ENCODE measurements at places on chromosomes 7 and 10.

- peak; percentile 88 for DNase-seq
Measured at GRCh38 chr7:90211391-90212148, at the start of gene STEAP2. STEAP2 (plus strand) TSS chr7:90211740; CDS start chr7:90225083, 13,343 bp downstream.

- DNase-seq = no peak
Measured at GRCh38 chr7:15043931-15044330, 141.4 kb upstream of the DGKB start.

DNA sequence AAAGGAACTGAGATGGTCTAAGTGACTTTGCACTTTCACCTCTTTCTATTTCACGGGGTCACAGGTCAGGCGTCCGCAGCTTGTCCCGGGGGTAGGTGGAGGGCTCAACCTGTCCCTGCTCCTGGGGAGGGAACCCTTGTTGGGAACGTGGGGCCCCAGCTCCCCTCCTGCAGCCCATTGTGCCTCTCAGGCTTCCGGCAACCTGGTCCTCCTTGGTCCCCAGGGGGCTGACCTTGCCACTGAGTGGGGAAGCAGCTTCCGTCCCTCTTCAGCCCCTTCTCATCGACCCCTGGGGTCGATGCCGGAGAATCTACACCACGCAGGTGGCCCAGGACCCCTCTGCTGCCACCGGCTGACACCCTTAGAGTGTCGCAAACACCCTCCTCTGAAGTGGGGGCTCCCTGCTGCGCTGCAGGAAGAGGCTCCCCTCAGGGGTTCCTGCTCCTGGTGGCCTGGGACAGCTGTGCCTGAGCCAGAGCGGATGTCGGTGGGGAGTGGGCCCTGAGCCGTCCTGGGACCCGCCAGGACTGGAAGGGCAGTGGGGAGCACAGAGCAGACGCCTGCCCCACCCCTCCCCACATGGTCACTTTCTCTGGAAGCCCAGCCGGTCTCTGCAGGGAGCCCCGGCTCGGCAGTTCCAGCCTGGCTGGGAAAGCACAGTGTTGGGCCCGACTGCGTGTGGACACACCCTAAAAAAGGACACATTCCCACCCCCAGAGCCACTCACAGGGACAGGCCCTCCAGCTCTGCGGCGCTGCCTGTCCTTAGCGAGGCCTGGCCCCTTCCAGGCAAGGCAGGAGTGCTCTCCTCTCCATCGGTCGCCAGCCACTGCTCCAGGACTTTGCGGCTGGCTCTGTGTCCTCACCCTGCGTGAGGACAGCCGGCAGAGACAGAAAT is 357.5 kb upstream of the SHH start:
- no peak for DNase-seq

DNA sequence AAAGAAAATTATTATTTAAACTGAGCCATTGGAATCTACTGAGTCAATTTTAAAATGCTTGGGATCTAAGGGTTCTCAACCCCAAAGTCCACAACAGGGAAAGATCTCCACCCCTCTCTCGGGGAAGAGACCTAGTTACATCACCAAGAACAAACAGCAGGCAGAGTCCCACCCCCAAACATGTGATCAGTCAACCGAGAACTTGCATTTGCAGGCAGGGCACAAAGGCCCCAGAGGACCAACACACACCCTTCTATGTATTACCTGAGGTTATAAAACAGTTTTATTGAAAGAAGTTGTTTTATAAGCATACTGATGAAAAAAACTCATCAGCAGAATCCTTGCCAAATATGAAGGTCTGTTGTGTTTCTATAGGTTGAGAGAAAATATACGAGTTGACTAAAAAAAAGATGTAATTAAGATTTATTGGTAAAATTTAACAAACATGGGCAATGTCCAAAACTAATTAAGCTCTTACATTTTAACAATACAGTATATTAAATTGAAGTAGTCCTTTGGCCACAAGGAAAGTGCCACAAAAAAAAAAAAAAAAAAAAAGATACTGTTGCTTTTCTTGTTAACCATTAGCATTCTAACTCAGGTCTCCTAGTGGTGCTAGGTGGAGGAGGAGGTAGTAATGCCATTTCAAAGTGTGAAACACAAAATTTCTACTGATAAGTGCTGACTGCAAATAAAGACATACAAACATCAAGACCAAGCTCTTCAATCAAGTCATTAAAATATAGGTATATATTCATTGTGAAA is 975 bp upstream of the USP54 start:
- DNase-seq = peak; percentile 37

- no peak for DNase-seq
Measured at GRCh38 chr7:55109404-55110167, 90.8 kb downstream of the EGFR start.

- DNase-seq = no peak
Measured at GRCh38 chr10:97748116-97748515, 11.2 kb downstream of the ZFYVE27 start.

GRCh38 chr7:506391-506831 is 13.2 kb downstream of the PDGFA start:
- DNase-seq = no peak

DNA sequence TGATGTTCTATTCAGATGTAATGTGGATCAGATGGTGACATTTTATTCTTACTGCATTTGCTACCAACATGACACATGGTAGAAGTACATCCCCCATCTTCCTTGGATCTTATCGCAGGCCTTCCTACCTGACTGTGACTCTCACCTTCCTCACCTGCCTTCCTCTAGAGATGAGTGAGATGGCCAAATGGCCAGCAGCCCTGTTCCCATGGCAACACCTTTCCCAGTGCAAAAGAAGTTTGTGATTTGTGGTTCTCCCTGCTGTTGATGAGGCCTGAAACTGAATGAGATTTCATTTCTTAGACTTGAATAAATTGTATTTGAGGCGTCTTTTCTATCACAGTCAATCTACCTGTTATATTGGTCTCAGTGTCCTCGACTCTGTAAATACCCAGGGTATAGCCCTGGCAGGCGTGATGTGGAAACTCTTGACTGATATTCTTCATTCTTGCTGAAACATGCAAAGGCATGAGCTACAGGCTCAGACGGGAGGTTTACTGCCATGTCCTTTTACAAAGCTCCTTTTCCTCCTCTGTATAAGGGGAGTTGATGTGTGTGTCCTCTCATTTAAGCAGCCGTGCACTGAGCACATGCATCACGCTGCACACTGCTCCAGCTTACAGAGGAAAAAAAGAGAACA is 440.7 kb upstream of the AKR1E2 start:
- no peak for DNase-seq

DNA sequence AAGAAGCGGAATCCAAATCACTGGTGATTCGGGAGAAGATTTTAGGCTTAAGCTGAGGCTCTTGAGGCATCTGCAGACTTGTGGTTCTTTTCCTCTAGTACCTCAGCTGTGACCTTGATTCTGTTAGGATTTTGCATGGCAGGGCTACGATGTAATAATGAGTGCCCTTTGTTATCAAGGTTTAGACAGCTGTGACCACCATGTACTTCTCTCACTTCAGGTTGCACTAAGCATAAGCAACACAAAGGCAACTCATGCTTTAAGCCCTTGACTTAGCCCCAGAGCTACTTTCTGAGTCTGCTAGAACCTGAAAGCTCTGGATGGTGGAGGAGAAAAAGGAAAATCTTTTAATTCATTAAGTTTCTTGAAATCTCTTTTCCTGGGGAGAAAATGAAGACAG is 1052.3 kb upstream of the PHF14 start:
- DNase-seq = no peak

GRCh38 chr10:58755340-58755610 is 242.6 kb downstream of the BICC1 start:
- no peak for DNase-seq

DNA sequence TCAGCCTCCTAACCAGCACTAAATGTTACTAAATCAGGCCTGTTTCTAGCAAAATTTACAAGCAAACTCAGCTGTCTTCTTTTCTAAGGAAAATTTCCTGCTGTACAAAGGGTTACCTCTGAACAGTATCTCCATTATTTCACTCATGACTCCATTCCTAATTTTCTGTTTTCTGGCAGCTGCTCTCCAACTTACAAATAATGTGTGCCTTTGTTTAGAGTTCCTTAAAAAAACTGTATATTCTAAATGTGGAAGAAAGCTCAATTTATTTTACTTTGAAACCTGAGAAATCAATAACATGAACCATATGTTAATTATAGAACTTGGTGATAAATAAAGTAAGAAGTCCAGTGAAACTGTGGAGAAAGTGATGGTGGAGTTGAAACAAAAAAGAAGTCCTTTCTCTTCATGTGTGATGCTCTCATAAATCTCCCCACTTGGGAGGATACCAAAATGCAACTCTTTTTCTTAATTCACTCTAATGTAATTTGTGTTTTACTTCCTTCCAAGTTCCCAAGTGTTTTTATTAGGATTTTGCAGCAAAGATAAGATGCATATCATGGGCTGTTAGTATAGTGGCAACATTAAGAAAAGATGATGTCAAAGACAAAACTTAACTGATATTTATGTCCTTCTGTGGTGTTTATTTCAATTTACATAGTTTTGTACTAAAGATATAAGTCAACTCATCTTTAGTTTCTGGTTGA is 74.8 kb downstream of the CDK6 start:
- DNase-seq = no peak

- no peak for DNase-seq
Measured at GRCh38 chr7:44772867-44773266, 23.6 kb upstream of the PPIA start.

DNA sequence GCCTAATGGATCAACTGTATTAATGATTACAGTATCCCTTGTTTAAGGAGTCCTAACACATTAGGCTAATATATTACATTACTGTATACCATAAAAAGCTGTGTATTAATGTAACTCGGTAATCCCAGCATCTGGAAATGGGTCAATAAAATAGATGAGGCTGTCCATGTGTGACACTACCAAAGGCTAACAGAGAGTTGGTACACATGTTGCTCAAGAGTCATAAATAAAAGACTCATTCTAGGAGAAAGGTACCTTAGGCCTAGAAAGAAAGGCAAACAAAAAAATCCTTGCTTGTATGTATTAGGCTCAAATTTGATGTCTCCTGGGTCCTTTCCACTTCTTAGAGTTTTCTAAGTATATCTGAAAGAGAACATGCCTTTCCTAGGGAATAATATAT is 14.6 kb downstream of the MCMBP start:
- no peak for DNase-seq

DNA sequence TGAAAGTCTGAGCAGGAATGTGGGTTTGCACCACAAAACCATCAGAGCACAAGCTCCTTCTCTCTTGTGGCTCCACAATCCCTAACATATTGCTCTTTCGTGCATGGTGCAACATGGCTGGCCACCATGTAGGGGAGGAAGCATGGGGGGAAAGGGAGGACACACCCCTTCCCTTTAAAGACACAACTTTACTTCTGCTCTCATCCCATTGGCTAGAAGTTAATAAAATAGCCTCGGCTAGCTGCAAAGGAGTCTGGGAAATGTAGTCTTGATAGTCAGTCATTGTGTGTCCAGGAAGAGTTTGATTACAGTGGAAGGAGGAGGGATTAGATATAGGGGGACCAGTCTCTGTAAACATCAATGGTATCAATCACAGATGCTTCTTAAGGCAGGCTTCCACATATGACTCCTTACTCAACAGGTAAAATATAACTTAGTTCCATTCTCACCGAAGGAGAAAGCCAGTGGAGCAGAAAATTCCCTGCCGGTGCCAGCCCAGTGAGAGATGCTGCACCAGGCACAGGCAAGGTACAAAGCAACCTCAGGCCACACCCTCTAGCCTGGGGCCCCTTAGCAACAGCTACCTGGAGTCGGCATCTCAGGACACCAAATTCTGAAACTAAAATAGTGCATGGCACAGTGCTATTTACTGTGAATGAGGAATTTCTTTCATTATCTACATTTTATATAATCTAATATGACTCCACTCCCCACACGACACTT is 124.7 kb upstream of the CTBP2 start:
- DNase-seq = peak; percentile 7

DNA sequence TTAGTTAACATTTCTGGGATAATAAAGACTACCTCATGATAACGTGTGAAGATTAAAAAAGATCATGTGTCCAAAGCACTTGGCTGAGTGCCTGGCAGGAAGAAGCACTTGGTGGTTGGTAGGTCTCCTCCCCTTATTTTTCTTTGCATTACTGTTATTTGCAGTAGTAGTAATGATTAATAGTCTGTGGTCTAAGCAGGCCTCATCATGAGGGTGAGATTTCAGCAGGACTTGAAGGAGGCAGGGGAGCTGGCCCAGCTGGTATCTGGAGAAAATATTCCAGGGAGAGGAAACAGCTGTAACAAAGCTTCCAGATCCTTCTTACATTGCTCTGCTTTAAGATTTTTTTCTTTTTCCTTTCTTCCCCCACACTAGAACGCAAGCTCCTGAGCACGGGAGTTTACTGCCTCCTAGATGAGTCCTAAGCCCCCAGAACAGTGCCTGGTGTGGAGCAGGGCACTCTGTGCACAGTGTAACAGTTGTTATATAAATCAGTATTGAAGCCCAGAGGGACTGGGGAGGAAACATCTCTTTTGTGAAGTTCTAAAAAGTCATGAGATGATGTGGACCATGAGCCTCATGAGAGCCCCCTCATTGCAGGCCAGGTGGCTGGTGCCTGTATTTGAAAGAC is 31.1 kb upstream of the RHEB start:
- no peak for DNase-seq

- no peak for DNase-seq
Measured at GRCh38 chr10:86522510-86522855, 891 bp upstream of the WAPL start.

- peak; percentile 63 for DNase-seq
Measured at GRCh38 chr7:21253740-21254687, 173.9 kb upstream of the SP4 start.

- DNase-seq = no peak
Measured at GRCh38 chr7:21942955-21943354, 2.7 kb downstream of the CDCA7L start.

GRCh38 chr7:155850001-155850436 is 37.8 kb upstream of the SHH start:
- DNase-seq = no peak

DNA sequence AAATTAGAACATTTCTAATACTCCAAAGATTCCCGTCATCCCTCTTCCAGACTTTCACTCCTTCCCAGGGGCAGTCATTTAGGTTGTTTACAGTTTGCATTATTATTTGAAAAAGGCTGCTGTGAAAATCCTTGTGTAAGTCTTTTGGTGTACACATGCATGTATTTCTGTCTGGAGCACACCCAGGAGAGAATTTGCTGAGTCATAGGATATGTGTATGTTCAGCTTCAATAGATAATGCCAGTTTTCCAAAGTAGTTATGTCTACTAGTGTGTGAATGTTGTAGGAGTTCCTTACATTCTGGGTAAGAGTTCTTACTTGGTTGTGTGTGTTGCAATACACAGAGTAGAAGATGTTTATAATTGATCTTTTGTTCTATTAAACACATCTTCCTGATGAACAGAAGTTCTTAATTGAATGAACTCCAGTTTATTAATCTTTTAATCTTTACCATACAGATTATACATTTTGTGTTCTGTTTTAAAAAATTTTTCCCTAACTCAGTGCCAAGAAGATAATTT is 25.3 kb downstream of the CROT start:
- no peak for DNase-seq

DNA sequence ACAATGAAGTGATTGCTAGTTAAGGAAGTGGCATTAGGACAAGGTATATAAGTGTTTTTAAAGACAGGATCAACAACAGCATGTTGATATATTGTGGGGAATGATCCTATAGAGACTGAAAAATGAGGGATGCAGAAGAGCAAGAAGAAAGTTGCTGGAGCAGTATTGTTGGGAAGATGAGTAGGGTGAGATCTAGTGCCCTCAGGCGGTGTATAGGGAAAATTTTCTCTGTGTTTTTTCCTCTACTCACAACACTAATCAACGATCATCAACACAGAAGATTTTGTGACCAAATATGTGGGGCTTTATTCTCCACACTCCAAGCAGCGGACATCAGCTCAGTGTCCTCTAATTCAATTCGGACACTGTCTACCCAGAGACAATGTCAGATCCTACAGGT is 9.6 kb upstream of the PTTG1IP2 start:
- DNase-seq = no peak
